ENCODE measurements at places on chromosomes 2 and 18.

GRCh38 chr18:2636126-2636631 lies 19.3 kb upstream of the SMCHD1 start:
- no peak for DNase-seq

DNA sequence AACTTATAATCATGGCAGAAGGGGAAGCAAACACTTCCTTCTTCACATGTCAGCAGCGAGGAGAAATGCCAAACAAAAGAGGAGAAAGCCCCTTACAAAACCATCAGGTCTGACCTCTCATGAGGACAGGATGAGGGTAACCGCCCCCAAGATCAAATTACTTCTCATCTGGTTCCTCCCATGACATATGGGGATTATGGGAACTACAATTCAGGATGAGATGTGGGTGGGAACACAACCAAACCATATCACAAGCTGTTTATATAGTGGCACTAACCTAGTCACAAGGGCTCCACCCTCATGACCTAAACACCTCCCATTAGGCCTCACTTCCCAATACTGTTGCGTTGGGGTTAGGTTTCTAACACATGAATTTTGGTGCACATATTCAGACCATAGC lies 110.0 kb downstream of the OSBPL6 start:
- no peak for DNase-seq

DNA sequence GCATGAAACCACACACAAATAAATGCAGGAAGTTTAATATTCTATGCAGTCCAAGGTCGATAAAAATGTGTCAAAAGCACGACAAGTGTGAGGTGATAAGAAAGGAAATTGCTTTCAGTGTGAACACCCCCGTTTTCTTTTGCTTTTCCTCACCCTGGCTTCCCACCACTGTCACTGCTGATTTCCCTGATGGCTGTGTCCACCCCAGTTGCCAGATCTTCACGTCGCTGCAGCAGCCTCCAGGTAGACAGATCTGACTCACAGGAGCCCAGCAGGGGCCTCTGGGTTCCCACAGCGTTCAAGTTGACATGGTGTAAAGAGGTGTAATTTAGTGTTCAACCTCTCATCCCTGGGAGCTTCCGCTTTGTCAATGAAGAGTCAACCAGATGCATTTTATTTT lies 128.0 kb upstream of the TACR1 start:
- no peak for DNase-seq

- no peak for DNase-seq
Measured at GRCh38 chr18:30455741-30456140, 586.8 kb downstream of the DSC3 start.

DNA sequence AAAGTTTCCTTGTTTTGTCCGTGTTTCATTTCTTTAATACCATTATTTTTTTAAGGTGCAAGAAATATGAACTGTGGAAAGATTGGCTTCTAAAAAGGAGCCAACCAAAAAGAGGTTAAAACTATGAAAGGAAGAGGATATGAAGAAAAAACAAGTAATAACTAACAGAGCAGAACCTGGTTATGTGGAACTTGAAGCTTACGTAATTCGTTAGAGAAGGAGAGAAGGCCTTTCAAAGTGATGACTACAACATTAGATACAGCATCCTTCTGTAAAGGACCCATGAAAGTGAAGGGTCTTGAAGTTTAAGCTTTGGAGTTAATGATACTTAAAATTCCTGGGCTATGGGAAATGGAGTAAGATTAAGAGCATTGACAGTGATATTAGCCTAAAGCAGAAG lies 84.5 kb downstream of the ANKRD12 start:
- DNase-seq = no peak

GRCh38 chr2:42241517-42241916 lies 72.4 kb downstream of the EML4 start:
- no peak for DNase-seq

DNA sequence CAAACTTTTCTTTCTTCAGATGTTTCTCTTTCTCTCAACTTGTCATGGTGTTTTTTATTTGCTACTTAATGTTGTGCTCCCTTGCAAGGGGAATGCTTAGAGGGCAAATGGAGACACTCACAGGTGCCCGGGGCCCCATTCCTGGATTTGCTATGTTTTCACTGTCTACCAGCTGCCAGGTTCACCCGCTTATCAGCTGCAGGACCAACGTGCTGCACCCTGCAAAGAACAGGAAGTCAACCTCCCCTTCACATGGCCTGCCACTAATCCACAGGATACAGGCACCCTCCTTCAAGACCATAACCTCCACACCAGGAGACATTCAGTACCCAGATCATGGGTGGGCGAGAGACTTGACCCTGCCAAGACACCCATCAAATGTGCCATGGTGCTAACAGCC lies 237.6 kb upstream of the STON1 start:
- no peak for DNase-seq

DNA sequence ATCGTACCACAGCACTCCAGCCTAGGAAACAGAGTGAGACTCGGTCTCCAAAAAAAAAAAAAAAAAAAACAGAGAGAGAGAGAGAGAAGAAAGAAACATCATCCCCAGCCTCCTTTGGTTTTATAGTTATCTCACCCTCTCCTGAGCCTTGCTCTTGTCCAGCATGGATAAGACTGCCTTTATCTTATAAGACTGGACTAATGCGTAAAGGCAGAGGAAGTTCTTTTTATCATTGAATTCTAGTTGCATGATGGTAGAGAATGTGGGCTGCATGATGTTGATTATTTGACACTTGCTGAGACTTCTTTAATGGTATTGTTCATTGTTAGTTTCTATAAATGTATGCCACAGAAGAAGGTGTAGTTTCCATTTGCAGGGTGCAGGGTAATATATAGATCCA lies 124.4 kb downstream of the ZBTB7C start:
- DNase-seq = no peak

- no peak for DNase-seq
Measured at GRCh38 chr2:138237667-138238384, 263.7 kb upstream of the SPOPL start.

DNA sequence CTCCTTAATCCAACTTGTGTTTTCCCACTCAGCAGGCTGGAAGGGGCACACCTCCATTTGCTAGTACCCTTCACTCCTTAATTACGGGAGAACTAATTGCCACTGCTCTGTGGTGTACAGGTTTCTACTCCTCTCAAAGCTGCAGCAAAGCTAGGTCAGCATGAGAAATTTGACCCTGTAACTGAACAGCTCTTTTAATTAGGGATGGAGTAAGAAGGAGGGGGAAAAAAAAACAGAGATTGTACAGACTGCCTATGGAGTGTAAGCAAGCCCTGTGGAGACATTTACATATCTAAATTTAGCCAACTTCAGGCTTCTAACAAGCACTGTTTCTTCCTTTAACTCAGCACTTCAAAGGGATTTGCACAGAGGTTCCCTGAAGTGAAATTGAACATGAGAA lies 629.7 kb upstream of the SETBP1 start:
- DNase-seq = no peak

DNA sequence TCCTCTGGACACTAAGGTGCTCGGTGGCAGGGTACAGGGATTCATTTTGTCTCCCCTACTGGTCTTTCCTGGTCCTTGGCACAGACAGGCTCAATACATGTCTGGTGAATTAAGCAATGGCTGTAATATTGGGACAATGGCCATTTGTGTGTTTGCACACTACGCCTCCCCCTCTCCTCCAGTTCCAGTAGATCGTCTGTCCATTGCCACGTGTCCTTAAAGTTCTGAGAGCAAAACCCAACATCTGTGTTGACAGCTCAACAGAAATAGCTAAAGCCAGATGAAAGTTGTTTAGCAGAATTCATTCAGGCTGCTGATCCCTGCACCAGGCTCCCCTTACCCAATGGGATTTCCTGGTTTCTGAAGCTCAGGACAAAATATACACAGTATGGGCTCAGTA lies 9.0 kb upstream of the FABP1 start:
- no peak for DNase-seq

- DNase-seq = no peak
Measured at GRCh38 chr2:96903318-96903717, 33.4 kb upstream of the SEMA4C start.

GRCh38 chr2:132478461-132479105 lies 62.0 kb downstream of the GPR39 start:
- no peak for DNase-seq

- no peak for DNase-seq
Measured at GRCh38 chr2:55120634-55121359, 70.5 kb upstream of the RTN4 start.

DNA sequence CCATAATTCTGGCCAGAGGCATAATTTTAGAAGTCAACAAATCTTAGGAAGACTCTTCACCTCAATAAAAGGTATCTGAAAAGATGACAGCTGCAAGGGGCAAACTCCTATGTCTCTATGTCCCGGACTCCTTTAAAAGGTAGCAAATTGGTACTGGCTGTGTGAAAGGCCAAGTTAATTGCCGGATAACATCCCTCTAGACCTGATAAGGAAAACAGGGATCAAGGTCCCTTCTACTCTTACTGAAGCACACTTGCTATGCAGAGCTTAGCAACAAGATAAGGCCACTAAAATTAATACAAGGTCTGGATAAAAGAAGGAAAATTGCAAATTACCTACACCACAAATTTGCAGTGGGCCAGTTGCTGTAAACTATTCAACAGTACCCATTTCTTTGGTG lies 141.0 kb upstream of the EPC2 start:
- no peak for DNase-seq

DNA sequence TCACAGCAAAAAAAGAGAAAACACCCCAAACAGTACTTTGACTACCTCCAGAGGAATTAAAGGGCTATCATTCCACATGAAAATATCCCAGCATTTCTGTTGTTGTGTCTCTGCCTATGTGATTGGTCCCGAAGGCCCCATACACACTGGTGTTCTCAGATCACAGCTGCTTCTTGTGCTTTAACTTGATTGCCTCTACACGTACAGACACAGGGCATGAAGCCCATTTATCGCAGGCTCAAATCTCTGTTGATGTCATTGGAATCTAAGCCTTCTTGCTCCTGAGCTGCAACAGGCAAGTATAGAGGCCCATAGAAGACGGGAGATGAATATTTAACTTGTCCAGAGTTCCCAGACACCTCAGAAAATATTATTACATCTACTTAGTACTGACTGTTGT lies 405.2 kb downstream of the NCKAP5 start:
- no peak for DNase-seq

- DNase-seq = no peak
Measured at GRCh38 chr18:22609642-22610041, 191.9 kb upstream of the CTAGE1 start.

- DNase-seq = no peak
Measured at GRCh38 chr2:19988600-19988999, 1.3 kb downstream of the WDR35 start.

DNA sequence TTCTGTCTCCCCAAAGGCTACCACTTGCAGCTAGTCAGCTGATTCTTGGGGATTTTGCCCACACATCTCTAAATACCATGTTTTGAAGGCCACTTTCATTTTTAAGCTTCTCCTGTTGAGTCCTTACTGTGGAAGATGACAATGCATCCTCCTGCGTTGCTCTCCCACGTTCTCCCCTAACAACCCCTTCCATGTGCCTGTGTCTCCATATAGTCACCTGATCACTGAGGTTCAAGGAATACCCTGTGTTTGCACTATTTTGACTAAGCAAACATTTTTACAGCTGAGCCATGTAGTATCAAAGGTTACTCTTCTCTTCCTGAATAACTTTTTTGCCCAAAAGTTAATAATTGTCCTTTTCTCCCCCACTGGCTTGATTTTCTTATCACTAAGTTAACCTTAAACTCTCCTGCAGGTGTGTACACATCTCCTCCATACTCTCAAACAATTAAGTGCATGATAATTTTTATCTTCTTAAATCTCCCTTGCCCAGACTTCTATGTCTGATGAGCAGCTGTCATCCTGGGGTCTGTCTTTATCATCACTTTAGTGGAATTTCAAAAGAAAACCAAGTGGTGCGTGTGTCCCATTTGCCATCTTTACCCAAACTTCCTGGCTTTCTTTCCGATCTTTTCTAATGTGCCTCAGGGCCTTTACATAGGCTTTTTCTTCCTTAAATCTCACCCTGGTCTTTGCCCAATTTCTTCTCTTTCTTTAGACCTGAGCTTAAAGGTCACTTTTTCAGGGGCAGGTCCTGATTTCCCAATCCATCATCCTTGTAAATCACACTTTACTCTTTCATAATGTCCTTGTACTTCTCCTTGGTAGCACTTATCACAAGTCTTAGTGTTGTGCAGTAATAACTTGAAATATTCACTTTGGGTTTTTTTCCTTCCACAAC lies 85.2 kb upstream of the SPATS2L start:
- no peak for DNase-seq

DNA sequence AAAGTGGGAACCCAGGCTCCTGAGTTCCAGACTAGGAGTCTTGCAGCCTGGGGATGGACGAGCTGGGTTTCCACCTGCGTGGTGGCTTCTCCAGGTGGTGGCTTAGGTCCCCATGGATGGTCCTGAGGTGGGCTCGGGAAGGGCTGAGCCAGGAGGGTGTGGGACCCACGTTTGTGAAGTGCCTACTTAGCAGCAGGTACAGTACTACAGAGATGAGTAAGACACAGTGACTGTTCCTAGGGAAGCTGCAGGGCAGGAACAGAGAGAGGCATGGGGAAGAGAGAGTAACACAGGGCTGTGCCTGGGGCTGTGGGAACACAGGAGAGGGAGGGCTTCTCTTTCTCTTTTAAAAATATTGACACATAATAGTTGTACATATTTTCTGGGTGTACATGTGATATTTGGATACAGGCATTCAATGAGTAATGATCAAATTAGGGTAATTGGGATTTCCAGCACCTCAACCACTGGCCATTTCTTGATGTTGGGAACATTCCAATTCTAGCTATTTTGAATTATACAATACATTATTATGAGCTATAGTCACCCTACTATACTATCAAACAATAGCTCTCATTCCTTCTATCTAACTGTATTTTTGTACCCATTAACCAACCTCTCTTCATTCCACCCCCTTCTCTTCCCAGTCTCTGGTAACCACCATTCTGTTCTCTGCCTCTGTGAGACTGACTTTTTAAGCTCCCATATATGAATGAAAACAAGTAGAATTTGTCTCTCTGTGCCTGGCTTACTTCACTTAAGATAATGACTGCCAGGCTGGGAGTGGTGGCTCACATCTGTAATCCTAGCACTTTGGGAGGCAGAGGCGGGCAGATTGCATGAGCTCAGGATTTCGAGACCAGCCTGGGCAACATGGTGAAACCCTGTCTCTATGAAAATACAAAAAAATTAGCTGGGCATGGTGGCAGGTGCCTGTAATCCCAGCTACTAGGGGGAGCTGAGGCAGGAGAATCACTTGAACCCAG lies 15.0 kb downstream of the TOGARAM2 start:
- no peak for DNase-seq

- DNase-seq = no peak
Measured at GRCh38 chr2:109429567-109430328, 184.0 kb downstream of the SEPTIN10 start.

- no peak for DNase-seq
Measured at GRCh38 chr18:35131387-35132020, 90.3 kb downstream of the MAPRE2 start.

- no peak for DNase-seq
Measured at GRCh38 chr2:170101789-170102188, 76.2 kb upstream of the MYO3B start.

GRCh38 chr2:187552828-187553681 lies 1.2 kb downstream of the TFPI start:
- no peak for DNase-seq

GRCh38 chr18:24616653-24617052 lies 156.2 kb downstream of the HRH4 start:
- no peak for DNase-seq
